ENCODE measurements at places on chromosomes 12 and 14.
A peak's percentile ranks its signal among the peaks of the same experiment; 100 is the strongest.

GRCh38 chr12:94207467-94207848 is 59.1 kb downstream of the PLXNC1 start:
- no peak for DNase-seq

DNA sequence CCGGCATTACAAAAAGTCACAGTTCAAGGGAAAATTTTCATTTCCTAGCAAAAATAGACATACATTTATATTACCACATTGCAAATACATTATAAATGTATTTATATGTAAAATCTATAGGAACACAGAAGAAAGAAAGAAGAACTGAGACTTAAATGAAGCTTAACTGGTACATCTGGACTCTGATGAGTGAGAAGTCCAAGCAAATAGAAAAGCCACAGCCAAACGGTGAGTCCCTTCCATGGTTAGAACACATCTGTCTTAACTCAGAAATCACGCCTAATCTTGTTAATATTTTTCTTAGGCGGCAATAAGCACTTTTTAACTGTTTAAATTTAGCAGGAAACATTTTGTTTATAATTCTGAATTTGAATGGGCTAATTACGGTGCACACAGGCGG is 9.4 kb upstream of the KLRB1 start:
- no peak for DNase-seq

- DNase-seq = peak; percentile 34
Observed at GRCh38 chr12:22034709-22035506, 11.1 kb upstream of the CMAS start.

DNA sequence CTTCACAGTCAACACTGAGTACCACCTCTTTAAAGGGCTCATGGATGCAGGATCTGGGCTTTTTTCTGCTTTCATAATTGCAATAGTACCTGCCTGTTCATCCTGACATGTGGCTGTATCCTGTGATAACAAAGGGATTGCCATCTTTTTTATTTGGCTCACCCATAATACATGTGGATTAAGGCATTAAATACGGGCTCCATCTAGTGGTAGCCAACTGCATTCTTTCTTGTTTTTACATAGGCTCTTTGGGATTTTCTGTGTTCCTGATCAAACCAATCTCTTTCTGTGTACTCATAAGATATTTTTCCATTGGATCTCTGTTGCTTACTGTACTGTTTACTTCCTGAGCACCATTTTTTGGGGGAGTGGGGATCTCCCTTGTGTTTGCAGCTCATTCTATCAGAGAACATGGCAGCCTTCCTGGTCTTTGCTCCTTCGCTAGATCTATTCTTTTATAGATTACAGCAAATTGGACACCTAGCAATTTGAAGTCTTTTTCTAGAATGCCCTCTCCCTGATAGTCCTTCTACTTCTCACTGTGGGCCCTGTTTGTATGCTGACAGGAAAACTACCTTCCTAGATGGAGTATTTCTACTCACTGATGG is 723.4 kb upstream of the MDGA2 start:
- DNase-seq = peak; percentile 21

- DNase-seq = peak; percentile 88
Observed at GRCh38 chr12:212415-212714, 1.6 kb downstream of the SLC6A12 start.
